Activated CD8-positive, alpha-beta memory T cell treated with anti-CD3 and anti-CD28 coated beads for 1 hour (primary cell): ENCODE measurements at places on chromosomes 3 and 15.

GRCh38 chr15:91572110-91572509 is 281.4 kb upstream of the SLCO3A1 start:
- DNase-seq, result no peak

- DNase-seq, result no peak
These were observed 3.8 kb upstream of the FRMD4B start for GRCh38 chr3:69389520-69390248.

DNA sequence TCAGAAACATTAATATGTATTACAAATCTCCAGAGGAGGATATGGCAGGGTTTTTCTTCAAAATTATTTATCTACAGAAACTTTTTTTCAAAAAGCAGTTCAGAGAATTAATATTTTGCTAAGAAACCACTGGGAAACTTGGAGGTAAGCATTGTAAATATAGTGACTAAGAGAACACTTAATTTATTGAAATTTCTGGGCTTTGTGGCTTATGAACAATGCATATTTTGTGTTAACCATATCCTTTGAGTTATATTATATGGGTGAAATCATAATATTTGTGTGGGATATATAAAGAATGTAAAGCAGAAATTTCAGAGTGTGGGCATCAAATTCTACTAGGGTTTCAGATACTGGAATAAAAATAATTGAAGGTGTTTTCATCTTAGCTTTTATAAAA is 1059.2 kb downstream of the ZPLD1 start:
- no peak for DNase-seq

- DNase-seq, result no peak
These were observed 164.1 kb downstream of the ARRDC4 start for GRCh38 chr15:98124581-98124980.

- no peak for DNase-seq
These were observed 101.1 kb upstream of the RASGRP1 start for GRCh38 chr15:38665586-38666305.

DNA sequence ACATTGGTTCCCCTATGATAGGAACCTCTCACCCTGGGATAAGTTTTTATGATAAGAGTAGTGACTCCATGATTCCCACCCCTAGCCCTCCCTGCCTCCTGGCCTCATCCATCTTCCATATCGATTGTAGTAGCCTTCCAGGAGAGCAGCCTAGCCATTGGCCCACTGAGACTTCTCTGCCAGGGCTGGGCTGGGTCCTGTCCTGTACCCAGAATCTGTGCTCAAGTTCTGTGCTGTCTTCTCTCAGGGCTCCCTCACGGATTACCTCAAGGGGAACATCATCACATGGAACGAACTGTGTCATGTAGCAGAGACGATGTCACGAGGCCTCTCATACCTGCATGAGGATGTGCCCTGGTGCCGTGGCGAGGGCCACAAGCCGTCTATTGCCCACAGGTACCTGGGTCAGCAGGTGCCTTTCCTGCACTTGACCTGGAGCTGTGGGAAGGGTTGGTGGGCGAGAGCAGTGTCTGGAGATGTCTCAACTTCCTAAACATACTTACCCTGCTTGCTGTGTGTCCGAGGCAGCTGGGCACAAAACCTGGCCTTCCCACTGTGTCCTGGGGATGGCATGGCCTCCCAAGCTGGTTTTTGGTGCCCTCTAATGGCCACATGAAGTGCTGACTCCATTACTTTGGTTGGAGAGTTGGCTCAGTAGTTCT is 16.6 kb upstream of the EXOG start:
- no peak for DNase-seq

GRCh38 chr15:43854801-43855200 is 28.0 kb downstream of the WDR76 start:
- DNase-seq, result no peak

- DNase-seq, result no peak
These were observed 294.9 kb downstream of the SHQ1 start for GRCh38 chr3:72553298-72553697.

- no peak for DNase-seq
These were observed 215.6 kb upstream of the UMPS start for GRCh38 chr3:124514683-124515082.

GRCh38 chr15:70038730-70039392 is 58.9 kb downstream of the TLE3 start:
- DNase-seq, result no peak

- no peak for DNase-seq
These were observed 42.7 kb downstream of the METTL6 start for GRCh38 chr3:15384510-15385237.

DNA sequence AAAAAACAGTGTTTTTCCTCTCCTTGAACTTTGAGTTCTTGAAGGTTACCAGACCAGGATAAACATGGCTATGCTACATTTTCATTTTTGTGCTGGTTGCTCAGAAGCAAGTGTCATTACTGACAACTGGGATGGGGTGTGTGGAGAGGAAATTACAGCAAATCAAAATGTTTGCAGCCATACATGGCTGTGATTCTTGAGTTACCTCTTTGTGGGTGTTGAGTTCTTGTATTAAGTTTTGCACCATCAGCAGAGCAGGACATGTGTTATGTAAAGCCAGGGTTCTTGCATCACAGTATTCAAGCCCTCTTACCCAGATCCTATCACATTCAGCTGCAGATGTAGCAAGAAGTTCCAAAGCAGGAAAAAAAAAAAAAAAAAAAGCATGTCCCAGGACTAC is 53.9 kb upstream of the ATOSA start:
- DNase-seq, result no peak

DNA sequence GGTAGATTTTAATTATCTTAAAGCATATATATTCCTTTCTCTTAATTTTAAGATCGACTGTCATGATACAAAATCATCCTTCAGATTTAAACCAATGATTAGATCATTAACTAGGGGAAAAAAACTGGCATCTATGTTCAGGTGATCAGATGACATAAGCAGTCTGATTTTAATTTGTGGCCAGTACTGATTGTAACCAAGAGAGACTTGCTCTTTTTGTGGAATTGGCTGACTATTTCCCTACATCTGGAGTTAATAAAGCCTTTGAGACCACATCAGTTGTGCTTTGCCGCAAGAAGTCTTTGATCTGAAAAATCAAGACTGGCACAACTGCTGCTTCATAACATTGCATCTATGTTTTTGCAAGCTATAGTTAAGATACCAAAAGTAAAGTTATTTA is 148.4 kb upstream of the CGNL1 start:
- DNase-seq, result no peak

DNA sequence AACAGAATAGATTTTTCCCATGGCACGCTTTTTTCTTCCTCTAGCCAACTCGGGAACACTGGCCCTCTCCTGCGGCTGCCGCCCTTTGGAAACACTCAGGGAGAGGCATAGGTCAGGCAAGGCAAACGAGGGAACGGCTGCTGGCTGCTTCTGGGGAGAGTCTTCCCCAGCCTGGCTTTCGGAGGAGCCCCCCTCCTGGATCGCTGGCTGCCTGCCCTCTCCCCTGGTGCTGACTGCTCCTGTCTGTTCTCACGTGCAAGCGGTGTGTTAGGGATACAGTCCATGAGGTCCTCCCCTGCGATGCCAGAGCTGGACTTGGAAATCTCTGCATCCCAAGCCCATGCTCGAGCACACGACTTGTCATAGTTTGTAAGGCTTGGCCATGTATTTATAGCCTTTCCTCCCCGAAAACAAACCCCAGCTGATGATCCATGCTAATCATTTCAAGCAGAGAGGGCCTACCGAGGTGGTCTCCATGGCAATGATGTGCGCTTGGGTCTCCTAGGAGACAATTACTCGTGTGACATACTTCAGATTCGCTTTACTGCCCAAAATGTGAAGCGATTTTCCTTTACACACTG is 315.6 kb upstream of the ATP10A start:
- no peak for DNase-seq

GRCh38 chr3:33848624-33849347 is 50.4 kb downstream of the PDCD6IP start:
- no peak for DNase-seq

DNA sequence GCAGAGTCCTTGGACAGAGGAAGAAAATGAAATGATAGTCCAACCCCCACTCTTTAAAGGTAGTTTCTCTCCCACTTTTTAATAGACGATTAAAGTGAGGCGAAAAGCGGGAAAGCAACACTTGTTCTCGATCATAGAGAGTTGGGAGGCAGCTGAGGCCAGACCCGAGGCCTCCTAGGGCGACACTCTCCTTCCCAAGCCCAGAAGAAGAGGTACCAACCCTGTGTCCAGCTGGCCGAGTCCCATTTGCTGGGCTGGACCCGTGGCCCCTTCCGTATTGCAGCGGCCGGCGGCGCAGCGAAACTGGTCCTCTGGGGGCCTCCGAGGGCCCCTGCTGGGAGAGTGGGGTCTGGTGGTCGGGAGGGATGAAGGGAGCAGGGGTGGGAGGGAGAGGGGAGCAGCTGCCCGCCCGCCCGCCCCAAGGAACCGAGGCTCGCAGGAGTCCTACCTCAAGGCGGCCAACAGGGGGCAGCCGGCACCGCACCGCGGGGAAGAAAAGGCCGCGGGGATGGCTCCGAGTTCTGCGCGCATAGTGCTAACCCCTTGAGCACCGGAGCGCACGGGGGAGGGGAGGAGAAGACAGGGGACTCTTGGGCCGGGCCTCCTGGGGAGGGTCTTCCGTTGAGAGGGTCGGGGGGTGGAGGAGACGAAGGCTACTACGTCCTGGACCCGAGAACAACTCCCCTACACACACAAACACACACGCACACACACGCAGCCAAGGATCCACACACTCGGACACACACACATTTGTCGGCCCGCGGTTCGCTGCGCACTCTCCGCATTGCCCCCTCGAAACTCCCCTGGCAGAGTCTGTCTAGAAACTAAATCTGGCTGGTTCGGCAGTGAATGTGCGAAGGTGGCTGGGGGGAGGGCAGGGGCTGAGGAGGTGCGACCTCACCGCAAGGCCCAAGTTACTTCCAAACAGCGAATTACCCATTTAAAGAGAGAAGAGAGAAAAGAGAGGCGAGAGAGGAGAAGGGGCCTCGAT is 2.0 kb downstream of the WNT5A start:
- no peak for DNase-seq
